ENCODE measurements at places on chromosomes 12 and 14. TPM values are rescaled to one million over a fixed set of nuclear protein-coding genes. Genes with fewer than 3 reads are reported as not detected.

DNA sequence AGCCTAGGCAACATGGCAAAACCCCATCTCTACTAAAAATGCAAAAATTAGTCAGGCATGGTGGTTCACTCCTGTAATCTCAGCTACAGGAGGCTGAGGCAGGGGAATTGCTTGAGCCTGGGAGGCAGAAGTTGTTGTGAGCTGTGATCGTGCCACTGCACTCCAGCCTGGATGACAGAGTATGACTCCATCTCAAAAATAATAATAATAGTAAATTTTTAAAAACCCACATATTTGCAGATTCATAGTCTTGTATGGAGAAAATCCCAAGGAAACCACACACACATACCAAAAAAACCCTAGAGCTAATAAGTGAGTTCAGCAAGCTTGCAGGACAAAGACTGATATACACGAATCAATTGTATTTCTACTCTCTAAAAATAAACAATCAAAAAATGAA, 19.0 kb upstream of the MTHFD1 start:
- no peak for DNase-seq

GRCh38 chr14:78798757-78799156, 628.6 kb downstream of the NRXN3 start:
- DNase-seq: no peak

DNA sequence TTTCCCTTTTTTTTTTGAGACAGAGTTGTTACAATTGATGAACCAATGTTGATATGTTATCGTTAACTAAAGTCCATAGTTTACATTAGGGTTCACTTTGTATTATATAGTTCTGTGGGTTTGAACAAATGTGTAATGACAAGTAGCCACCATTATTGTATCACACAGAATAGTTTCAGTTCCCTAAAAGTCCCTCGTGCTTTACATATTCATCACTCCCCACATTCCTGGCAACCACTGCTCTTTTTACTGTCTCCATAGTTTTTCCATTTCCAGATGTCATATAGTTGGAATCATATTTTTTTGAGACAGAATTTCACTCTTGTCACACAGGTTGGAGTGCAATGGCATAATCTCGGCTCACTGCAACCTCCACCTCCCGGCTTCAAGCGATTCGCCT, 12.5 kb downstream of the HSD17B6 start:
- DNase-seq: no peak

DNA sequence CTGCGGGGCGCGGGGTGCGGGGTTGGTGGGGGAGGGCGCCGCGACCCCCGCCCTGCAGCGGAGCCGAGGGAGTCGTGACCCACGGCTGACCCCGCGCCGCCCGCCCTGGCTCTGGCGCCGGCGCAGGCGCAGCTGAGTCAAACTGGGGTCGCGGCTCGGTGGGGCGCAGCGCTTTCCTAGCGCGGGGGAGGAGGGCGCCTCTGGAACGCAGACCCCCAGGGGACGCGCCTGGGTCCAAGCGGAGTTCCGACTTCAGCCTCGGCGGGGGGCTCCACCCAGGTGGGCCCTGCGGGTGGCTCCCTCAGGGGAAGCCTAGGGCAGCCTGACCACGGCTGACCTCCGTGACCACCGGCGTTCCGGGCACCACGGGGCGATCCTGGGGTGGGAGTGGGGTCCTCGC, 467 bp upstream of the ANHX start:
- no peak for DNase-seq

DNA sequence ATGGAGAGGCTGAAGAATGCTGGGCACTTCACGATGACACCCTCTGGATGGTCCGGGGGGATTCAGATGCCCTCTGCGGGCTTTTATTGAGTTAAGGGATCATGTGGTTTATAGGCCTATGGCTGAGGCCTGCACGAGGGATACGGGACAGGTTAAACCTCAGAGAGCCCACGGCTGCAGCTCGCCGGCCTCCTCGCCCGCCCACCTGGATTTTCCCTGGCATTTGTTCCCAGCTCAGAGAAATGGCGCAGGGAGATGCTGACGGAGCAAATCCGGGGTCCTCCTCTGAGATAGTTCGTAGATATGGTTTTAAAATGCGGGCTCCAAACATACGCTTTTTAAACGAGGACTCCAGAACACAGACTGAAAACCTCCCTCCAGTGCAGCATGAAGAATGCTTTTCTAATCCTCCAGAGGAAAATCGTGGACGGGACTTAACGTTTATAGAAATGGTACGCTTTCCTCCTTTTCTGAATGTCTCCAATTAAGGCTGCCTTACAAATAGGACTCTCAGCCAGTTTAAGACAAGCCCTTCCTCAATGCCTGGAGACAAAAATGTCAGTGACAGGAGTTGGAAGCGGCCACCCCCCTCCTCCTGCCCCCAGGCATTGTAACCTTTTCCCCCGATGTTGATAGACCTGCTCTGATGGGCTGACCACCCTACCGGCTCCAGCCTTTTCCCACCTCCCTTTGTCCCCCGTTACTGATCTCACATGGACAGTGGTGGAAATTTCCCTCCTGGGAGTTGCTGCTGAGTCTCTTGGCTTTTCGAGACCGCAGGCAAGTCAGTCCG, 16.6 kb downstream of the CCND2 start:
- DNase-seq: no peak

- peak; percentile 22 for DNase-seq
Measured at GRCh38 chr14:99575043-99576023, 28.7 kb downstream of the CCDC85C start.

DNA sequence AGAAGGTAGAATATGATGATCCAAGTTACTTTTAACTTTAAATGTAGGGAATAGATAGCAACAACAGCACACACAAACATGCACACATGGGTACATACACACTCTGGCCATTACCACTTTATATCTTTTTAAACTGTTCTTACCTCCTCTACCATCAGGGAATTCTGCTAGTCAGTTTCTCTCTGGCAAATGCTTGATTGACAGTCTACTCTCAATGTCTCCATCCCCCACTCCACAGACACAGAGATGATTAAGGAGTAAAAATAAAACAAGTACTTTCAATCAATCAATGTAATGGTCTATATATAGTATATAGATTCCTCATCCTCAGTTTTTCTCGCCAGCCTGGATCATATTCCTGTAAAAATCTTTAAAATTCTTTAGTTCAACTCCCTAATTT, 16.1 kb upstream of the STRN3 start:
- DNase-seq: no peak

- no peak for DNase-seq
Measured at GRCh38 chr14:34119107-34119858, 168.4 kb upstream of the EGLN3 start.

- no peak for DNase-seq
Measured at GRCh38 chr12:29983851-29984250, 200.1 kb upstream of the TMTC1 start.

- DNase-seq: no peak
Measured at GRCh38 chr12:107654873-107655272, 30.7 kb upstream of the PWP1 start.

- no peak for DNase-seq
Measured at GRCh38 chr12:106235770-106236169, 12.1 kb downstream of the CKAP4 start.

- no peak for DNase-seq
Measured at GRCh38 chr14:28461389-28461788, 305.2 kb upstream of the FOXG1 start.

DNA sequence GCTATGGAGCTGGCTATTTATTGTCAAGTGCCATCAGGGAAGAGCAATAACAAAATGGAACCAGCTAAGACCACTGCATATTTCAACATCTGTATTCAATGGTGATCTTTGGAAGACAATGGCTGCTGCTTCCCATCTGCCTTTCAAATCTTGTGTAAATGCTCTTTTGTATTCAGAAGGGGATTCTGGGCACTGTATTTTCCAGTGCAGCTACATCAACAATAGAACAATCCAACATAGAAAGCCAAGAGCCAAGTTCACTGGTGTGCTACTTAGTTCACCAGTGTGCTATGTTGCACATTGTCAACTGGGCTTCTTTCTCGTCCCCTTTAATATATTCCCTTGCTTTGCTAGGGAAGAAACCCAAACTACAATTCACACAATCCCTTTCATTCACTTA, 128.8 kb upstream of the OR4E1 start:
- no peak for DNase-seq

GRCh38 chr12:121114806-121115205, 17.9 kb upstream of the P2RX7 start:
- DNase-seq: no peak

GRCh38 chr12:26651566-26652188, 181.3 kb downstream of the ITPR2 start:
- DNase-seq: peak; percentile 45

GRCh38 chr12:91109581-91110310, 1.5 kb downstream of the LUM start:
- DNase-seq: no peak

GRCh38 chr12:120453060-120453750, 7.0 kb downstream of the GATC start:
- no peak for DNase-seq

GRCh38 chr12:10735428-10735827, 12.3 kb upstream of the YBX3 start:
- no peak for DNase-seq

- no peak for DNase-seq
Measured at GRCh38 chr12:70365648-70366518, at the start of gene KCNMB4. Gene KCNMB4 (plus strand): TSS chr12:70366290. CDS start chr12:70366735, 445 bp downstream.

GRCh38 chr14:69260190-69260860, 367 bp downstream of the GALNT16 start:
- no peak for DNase-seq

DNA sequence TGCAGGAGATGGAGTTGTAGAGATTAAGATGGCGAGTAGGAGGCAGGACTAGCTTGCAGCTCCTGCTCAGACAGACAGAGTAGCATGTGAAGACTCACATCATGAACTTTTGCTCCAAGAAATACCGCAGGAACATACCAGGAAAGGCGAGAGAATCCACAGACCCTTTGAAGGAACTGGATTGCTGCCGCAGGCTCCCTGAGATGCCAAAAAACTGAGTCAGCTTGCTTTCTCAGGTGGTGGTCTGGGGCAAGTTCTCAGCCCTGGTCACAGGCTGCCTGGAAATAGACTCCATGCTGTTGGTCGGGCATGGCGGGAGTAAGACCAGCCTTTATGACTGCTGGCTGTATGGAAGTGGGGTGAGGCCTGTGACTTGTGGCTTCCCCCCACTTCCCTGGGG, 163.6 kb upstream of the NAV3 start:
- DNase-seq: no peak

DNA sequence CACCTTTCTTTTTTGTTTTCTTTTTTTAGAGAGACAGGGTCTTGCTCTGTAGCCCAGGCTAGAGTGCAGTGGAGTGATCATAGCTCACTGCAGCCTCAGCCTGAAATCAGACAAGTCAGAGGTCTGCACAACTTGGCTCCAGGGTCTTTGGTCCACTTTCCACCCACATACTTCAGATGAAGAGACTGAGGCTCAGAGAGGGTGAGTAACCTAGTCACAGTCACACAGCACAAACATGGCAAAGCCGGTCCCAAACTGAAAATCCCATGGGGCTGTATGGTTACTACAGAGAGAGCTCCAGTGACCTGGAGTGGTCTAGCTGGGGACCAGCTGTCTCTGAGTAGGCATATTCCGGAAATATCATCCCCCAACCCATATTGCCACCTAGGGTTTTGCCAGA, 19.2 kb downstream of the LHX5 start:
- DNase-seq: no peak

- DNase-seq: no peak
Measured at GRCh38 chr12:25694072-25694471, 141.0 kb upstream of the LMNTD1 start.

GRCh38 chr12:32471591-32472001, 72.2 kb downstream of the FGD4 start:
- DNase-seq: peak; percentile 79

- DNase-seq: no peak
Measured at GRCh38 chr12:20482491-20483054, 114.2 kb downstream of the PDE3A start.

- no peak for DNase-seq
Measured at GRCh38 chr12:53355121-53355520, 19.0 kb upstream of the SP7 start.

- no peak for DNase-seq
Measured at GRCh38 chr12:72543777-72544467, 271.8 kb downstream of the TRHDE start.

The SLC6A15 gene
- 1.4 TPM for total RNA-seq

The PSEN1 gene
- total RNA-seq: 35.5 TPM

The NTF3 gene
- 1.9 TPM for total RNA-seq

The HOXC5 gene
- total RNA-seq: 0.80 TPM

The HCAR3 gene
- not detected for total RNA-seq

The NINJ2 gene
- total RNA-seq: not detected

The OR10G3 gene
- total RNA-seq: not detected
